ENCODE measurements at places on chromosomes 7 and 10. TPM values are rescaled to one million over a fixed set of nuclear protein-coding genes. Genes with fewer than 3 reads are reported as not detected.

The CYP26A1 gene
- 0.30 TPM for total RNA-seq

- no peak for DNase-seq
Measured at GRCh38 chr10:24953675-24954074, 1.3 kb upstream of the PRTFDC1 start.

The SLC26A3 gene
- total RNA-seq: not detected

- no peak for DNase-seq
Measured at GRCh38 chr7:108093341-108093740, 36.8 kb downstream of the LAMB4 start.

DNA sequence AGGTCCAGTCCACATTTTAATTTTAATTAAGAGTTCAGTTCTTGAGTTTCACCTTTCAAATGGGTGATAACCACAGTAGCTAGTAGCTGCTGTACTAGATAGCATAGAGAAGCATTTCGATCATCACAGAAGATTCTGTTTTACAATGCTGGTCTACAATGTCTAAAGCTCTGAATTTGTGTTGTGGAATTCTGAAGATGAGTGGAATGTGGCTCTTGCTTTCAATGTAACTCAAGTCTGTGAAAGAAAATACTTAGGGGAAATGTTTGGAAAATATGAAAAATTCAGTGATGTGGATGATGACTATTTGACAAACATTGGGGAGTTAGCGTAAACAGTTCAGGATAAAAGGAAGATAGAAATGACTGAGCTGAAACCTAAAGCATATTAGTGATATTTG is 139.4 kb downstream of the GNAT3 start:
- DNase-seq: no peak

- peak; percentile 57 for DNase-seq
Measured at GRCh38 chr10:110651044-110651958, 7.2 kb downstream of the RBM20 start.

DNA sequence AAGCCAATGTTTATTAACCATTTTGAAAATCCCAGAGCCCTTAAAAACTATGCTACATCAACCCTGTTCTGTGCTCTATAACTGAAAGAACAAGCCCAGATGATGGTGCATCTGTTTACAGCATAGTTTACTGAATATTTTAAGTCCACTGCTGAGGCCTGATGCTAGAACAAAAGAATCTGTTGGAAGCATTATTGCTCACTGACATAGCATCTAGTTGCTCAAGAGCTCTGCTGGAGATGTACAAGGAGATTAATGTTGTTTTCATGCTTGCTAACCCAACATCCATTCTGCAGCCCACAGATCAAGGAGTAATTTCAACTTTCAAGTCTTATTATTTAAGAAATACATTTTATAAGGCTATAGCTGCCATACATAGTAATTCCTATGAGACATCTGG is 181.3 kb upstream of the FEZF1 start:
- no peak for DNase-seq
